ENCODE measurements at places on chromosomes 4 and X. TPM values are rescaled to one million over a fixed set of nuclear protein-coding genes. Genes with fewer than 3 reads are reported as not detected.

Gene AWAT2
- not detected for total RNA-seq

Gene USP17L28
- total RNA-seq = not detected

Gene SMPX
- total RNA-seq = not detected

Gene TEX13C
- not detected for total RNA-seq

Gene WNK3
- total RNA-seq = 0.16 TPM

All from bronchial smooth muscle cell (primary cell).